Dorsolateral prefrontal cortex (tissue), 122 donors: ENCODE measurements at places on chromosomes 1 and 21.
A peak's percentile ranks its signal among the peaks of the same experiment; 100 is the strongest.

DNA sequence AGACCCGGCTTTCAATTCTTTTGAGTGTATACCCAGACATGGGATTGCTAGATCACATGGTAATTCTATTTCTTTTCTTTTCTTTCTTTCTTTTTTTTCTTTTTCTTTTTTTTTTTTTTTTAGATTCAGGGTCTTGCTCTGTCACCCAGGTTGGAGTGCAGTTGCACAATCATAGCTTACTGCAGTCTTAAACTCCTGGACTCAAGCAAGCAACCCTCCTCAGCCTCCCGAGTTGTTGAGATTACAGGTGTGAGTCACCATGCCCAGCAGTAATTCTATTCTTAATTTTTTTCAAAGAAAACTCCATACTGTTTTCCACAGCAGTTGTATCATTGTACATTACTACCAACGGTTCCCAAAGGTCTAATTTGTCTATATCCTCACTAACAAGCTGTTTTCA, 13.5 kb upstream of the RNF186 start:
- DNase-seq, result no peak

DNA sequence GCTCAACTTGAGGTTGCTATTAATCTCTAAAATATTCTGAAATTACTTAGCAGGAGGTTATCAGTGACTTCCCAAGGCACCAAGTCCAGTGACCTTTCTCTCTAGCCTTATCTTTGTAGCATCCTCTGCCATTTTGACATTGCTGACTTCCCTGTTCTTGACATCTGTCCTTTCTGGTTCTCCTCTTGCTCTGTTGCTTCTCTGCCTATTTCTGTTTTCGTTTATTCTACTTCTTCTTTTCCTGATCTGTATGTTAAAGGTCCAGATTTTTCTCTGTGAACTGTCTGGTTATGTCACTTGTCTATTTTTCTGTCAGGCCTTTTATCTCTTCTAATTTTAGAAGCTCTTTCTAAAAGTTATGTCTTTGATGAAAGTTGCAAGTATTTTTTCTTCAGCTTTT, 178.8 kb downstream of the VPS13D start:
- DNase-seq, result no peak

DNA sequence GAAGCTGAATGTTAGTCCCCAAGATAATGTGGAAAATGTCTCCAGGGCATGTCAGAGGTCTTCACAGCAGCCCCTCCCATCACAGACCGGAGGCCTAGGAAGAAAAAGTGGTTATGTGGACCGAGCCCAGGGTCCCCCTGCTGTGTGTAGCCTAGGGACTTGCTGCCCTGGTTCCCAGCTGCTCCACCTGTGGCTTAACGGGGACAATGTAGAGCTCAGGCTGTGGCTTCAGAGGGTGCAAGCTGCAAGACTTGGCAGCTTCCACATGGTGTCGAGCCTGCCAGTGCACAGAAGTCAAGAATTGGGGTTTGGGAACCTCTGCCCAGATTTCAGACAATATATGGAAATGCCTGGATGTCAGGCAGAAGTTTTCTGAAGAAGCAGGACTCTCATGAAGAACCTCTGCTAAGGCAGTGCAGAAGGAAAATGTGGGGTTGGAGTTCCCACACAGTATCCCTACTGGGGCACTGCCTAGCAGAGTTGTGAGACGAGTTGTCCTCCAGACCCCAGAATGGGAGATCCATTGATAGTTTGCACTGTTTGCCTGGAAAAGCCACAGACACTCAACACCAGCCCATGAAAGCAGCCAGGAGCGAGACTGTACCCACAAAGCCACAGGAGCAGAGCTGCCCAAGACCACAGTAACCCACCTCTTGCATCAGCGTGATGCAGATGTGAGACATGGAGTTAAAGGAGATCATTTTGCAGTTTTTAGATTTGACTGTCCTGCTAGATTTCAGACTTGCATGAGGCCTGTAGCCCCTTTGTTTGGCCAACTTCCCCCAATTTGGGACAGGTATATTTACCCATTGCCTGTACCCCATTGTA, 204.9 kb downstream of the MRPL39 start:
- no peak for DNase-seq

GRCh38 chr1:33867684-33868083, 3.8 kb downstream of the HMGB4 start:
- no peak for DNase-seq

GRCh38 chr1:185426848-185427247, 109.8 kb upstream of the IVNS1ABP start:
- DNase-seq, result no peak

DNA sequence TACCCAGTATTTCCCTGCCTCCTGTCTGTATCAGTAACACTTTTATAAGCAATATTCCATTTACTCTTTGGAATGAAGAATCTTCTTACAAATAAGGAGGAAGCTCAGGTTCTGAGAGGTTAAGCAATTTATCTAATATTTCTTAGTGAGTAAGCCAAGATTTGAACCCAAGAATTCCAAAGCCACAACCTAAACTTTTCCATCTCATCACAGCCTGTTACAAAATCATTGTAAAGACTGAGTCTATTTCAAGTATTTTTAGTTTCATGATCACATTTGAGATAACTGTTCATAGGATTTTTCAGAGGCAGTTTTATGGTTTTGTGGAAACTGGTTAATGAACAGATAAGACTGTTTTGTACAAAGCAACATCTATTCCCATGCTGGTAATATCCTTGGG, 29.8 kb upstream of the HHAT start:
- no peak for DNase-seq

DNA sequence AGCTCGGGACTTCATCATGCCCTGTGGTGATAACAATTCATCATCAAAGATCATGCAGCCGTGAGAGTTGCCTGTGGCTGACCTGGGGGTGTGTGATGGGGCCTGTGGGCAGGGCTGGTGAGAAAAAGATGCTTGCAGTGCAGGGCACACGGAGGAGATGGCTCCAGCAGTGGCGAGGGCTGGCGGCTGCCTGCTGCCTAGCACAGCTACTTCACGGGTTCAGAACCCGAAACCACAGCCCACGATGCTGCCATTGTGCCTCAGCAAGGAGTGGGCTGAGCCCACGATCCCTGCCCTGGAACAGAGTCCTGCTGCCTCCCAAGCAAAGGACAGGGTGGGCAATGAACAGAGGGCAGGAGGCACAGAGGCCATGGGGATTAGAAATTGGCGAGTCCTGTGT, 631 bp upstream of the KRTAP10-9 start:
- DNase-seq, result no peak

DNA sequence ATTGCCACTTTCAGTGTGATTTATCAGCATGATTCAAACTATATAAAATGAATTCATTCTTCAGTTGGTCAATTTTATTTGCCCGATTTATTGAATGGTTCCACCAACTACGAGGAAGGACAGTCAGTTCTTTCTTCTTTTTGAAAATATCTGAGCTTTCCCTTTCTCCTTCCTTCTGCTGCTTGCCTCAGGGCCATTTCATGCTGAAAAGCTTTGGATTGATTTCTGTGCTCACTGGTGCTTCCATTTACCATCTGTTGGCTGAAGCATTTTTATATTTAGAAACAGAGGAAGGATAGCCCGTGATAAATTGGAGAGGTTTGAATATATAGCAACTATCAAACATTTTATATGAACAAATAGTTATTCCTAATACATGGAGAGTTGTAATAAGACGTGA, 68.9 kb upstream of the ADAMTS5 start:
- no peak for DNase-seq

- DNase-seq, result no peak
These were observed 221.8 kb upstream of the HOOK1 start for GRCh38 chr1:59592924-59593323.

GRCh38 chr21:46097336-46098293, at the start of gene COL6A2:
COL6A2 (plus strand) TSS chr21:46098112.
- DNase-seq, result no peak

- no peak for DNase-seq
These were observed 162.5 kb downstream of the ROR1 start for GRCh38 chr1:63936276-63936675.

DNA sequence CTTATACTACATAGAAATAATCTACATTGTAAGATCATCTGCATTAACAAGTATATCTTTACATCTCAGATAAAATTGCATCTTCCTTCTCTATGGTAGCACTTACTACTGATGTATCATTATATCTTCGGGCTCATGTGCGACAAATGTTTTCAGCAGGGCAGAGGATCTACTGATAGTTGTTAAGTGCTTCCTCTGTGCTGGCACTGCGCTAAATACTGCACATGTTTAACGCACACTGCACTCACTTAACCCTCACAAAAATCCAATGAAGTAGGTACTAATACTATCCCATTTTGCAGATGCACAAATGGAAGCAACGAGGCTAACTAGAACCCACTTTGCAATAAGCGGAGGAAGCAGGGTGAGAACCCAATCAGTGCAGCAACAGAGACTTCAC, 75.6 kb upstream of the USP25 start:
- no peak for DNase-seq

GRCh38 chr21:33067457-33067856, 2.5 kb upstream of the OLIG1 start:
- DNase-seq, result no peak

DNA sequence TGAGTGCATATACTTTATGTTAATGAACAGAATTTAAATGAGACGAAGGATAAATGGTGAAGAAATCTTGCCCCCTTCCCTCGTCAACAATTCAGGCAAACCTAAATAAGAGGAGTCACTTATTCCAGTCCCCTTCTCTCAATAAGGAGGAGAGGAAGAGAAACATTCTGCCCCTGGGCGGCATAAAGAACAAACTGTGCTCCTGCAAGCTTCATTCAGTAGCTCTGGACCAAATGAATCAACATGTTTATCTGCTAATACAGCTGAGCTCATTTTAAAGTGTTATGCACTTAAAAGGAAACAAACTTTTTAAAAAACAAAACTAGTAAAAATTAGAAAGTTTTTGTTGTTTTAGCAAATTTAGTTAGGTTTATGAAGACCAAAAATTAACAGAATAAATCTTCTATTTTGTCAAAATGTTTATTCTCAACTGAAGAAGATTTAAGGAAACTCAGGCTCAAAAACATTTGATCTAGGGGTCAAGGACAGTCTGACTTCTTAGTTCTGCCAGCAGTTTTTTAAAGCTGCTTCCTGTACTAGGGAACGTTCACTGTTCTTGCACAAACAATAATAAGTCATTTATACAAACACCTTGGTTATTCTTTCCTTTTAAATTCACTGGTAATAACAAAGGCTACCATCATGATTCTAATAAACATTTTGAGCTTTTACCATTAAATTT, 58.3 kb downstream of the AKT3 start:
- DNase-seq, result no peak

DNA sequence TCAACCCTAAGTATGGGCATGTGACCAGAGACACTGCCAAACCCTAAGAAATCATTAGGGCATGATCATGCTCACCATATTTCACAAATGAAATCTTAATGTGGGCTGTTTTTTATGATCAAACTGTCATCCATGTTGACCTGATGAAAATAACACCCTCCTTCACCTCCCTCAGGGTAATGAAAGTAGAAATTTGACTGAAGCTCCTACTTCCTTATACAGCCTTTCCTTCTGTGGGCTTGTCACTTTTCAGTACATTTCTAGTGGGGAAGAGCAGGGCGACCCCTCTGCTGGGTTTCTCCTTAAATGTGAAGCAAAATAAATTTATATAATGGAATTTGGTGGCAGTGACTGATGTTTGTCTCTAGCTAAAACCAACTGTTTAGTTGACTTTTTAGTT, 25.9 kb downstream of the IVNS1ABP start:
- DNase-seq, result no peak

GRCh38 chr21:44572959-44573583, 458 bp upstream of the KRTAP10-4 start:
- no peak for DNase-seq

DNA sequence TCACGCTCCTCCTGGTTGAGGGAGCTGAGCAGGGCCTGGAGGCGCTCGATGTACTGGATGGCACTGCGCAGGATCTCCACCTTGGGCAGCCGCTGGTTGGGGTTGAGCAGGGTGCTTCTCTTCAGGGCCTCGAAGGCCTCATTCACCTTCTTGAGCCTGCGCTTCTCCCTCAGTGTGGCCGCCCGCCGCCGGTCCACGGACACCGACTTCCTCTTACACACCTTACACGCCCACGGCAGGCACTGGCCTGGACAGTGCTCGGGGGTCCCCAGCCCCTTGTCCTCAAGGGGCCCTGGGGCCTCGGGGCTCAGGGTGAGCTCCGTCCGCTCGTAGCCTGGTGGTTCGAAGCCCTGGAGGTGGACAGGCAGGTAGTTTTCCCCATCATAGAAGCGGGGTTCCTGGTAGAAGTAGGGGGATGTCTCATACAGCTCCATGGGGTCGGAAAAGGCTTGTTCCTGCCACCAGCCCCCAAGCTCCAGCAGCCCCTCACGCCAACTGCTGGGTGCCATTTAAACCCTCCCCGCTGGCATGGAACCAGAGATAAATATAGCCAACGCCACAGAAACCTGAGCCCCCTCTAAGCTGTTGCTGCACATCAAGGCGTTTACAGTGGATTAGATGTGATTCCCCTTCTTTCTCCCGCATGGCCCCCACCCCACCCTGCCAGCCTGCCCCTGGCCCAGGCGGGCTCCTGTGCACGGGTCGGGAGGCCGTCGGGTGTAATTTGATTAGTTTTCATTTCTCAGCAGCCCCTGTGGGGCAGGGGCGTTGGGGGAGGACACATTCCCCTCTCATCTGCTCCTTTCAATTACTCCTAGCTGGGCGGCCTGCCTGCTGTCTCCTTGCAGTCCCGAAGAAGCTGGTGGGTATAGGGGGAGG, at the start of gene MYOG:
Gene MYOG (minus strand): TSS at position 485 of the 879 bp plus-strand sequence. CDS start 51 bp downstream, at position 434.
- no peak for DNase-seq

DNA sequence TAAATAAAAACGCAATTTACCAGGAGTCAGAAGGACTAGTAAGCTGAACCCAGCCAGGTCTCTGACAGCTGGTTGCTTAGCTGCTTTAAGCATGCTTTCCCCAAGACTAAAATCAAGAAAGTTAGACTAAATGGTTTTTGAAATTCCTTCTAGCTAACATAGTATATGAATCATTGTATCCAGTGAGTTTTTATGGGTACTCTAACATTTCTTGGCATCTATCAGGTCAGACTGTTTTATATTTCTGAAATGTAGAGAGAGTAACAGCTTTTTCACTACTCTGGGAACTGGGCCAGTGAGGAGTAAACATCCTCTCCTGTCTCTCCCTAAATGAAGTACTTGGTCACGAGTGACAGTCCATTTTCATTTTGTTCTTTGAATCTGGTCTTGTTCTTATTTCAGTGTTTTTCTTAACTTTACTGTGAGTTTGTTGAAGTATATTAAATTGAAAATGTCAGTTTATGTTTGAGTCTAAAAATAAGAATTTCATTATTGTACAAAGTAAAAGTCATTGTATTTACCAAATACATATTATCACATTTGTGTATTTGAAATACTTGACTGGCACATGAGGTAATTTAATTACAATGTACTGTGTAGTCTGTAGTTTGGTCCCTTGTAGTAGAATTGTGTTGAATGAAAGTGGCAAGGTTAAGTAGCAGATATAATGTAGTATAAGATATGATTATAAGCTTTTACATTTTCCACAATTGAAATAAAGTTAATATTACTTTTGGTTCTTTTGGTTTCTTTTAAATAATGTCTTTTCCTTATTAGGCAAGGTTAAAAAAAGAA, 47.6 kb downstream of the PKN2 start:
- no peak for DNase-seq

- no peak for DNase-seq
These were observed 23.5 kb downstream of the UBE2T start for GRCh38 chr1:202317941-202318925.

GRCh38 chr1:173503391-173503790, 26.3 kb downstream of the PRDX6 start:
- DNase-seq, result peak; percentile 17
